Activated T-cell treated with anti-CD3 and anti-CD28 coated beads for 24 hours (primary cell): ENCODE measurements at places on chromosomes 1 and 21.

DNA sequence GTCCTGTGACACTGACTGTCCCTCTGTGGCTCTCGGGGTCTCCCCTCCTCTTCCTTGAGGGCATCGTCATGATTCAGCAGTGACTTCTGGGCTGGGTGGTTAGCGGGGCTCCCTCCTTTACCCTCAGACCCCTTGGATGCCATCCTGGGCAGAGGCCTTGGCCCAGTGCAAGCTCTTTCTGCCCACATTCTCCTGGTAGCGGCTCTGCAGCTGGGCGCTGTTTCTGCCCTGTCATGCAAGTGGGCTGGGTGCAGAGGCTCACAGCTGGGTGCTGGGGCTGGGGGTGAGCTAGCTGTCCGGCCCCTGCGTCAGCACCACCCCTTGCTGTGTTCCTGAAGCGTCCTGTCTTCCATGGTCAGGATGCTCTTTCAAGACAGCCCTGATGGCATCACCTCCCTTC is 158.5 kb downstream of the PCBP3 start:
- DNase-seq: no peak

DNA sequence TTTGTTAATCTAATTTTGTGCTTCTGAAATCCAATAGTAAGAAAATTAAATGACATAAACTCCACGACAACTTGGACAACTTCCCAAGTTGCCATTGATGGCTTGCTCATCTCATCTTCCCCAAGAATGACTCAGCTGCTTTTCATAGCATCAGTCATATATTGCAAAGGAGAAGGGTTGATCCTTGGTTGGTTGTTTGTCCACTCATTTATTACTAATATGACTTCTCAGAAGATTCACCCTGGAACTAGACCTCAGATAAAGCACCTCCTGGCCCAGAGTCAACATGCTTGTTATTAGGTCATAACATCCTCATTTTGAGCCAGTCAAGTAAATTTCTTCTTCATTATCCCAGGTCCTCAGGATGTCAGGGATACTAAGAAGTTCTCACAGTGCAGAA is 2.3 kb upstream of the LCE3D start:
- no peak for DNase-seq

- DNase-seq: peak; percentile 35
These were observed 39.1 kb downstream of the CLIC6 start for GRCh38 chr21:34707876-34708325.

DNA sequence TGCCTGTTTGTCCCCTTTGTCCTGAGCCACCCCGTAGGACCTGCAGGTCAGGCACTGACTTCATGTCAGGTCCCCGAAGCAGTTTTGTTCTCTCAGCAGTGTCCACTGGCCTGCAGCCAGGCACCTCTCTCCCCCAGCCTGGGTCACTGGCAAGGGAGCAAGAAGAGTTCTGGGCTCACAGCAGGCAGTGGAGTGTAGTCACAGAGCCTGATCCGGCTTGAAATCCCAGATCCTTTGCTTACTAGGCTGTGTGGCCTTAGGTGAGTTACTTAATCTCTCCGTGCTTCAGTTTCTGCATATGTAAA is 34.2 kb downstream of the L1TD1 start:
- no peak for DNase-seq

GRCh38 chr1:18875107-18875795 is 15.8 kb upstream of the TAS1R2 start:
- DNase-seq: peak; percentile 59

DNA sequence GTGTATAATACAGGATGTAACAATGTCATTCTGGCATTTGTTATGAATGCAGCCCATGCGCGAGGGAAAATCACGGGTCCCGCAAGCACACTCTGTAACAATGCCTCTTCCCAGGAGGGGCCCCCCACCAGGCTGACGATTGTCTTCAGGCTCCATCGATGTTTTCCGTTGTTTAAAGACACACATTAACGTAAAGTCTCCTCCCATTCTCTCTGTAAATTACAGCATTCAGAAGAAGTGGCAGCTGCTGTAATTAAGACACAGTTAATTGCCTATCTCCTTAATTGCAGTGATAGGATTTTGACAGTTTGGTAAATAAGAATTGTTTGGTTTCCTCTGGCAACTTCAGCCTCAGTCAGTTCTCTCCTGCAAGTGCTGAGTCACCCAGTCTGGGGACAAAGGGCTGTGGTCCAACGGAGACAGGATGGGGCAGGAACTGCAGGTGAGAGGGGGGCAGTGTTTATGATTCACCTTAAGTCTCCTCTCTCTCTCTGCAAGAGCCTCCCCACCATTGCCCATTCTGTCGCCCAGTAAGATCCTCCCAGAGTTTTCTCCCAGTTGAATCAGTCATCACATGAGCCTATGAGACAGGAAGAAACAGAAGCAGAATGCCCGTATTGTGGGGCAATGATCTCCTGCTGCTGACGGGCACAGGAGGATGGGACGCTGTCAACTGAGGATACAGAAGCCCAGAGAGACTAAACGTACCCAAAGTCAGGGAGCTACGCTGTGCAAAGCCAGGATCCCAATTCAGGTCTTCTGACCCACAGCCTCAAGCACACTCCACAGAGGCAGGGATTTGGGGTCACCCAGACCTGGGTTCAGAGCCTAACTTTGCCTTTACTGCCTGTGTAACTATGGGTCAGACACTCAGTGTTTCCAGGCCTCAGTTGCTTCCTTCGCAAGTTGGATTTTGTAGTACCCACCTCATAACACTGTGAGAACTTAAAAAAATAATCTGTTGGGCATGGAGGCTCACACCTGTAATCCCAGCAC is 110.0 kb downstream of the ADSS2 start:
- no peak for DNase-seq

- DNase-seq: no peak
These were observed 37.7 kb downstream of the ODR4 start for GRCh38 chr1:186413319-186413718.

- no peak for DNase-seq
These were observed 102.6 kb downstream of the MRPL37 start for GRCh38 chr1:54302549-54302948.

DNA sequence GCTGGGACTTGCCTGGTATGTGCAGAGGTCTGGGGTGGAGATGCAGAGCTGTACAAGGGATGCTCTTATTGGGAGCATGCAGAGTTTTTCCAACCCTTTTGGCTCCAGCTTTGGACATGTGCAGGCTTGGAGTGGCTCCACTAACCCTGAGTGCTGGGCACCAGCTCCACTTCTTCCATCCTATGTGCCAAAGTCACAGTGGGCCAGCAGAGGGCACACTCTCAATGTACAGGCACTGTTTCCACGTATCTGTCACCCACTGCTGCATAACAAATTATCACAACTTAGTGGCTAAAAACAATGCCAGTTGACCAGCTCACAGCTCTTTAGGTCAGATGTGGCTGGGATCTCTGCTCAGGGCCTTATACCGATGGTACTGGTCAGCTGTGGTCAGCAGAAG is 631.8 kb downstream of the AJAP1 start:
- no peak for DNase-seq

DNA sequence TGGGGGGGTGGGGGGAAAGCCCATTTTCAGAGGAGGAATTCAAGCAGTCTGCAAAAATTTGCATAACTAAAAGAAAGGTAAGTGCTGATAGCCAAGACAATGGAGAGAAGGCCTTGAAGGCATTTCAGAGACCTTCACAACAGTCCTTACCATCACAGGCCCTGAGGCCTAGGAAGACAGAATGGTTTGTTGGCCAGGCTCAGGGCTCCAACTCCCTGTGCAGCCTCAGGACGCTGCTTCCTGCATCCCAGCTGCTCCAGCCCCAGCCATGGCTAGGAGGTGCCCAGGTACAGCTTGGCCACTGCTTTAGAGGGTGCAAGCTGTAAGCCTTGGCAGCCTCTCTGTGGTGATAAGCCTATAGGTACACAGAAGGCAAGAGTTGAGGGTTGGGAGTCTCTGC is 571.6 kb downstream of the MATN1 start:
- DNase-seq: no peak

DNA sequence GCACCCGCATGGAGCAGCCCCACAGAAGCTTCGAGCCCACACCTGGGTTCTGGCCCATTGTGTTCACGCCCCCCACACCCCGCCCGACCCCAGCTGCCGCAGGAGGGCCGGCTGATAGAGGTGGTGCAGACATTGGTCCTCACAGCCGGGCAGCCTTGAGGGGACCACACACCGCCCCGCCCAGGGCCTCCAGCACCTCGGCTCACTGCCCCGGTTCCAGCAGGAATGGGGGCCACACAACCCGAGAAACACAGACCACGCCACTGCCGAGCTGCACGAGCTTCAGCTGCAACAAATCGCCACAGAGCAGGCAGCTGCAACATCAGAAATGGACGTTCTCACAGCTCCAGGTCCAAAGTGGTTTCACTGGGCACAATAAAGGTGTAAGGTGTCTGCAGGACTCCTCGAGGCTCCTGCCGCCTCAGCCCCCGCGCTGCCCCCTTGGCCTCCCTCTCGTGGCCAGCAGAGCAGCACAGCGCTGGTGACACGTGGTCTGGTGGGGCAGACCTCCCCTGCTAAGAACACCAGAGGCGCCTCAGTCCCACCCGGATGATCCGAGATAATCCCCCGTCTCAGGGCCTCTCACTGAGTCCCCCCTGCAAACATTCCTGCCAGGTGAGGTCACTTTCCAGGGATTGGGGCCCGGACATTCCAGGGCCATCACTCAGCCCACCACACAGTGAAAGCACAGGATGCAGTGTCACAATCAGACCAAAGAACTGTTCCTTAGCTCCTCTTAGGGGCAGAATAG is 62.3 kb upstream of the ADARB1 start:
- no peak for DNase-seq

DNA sequence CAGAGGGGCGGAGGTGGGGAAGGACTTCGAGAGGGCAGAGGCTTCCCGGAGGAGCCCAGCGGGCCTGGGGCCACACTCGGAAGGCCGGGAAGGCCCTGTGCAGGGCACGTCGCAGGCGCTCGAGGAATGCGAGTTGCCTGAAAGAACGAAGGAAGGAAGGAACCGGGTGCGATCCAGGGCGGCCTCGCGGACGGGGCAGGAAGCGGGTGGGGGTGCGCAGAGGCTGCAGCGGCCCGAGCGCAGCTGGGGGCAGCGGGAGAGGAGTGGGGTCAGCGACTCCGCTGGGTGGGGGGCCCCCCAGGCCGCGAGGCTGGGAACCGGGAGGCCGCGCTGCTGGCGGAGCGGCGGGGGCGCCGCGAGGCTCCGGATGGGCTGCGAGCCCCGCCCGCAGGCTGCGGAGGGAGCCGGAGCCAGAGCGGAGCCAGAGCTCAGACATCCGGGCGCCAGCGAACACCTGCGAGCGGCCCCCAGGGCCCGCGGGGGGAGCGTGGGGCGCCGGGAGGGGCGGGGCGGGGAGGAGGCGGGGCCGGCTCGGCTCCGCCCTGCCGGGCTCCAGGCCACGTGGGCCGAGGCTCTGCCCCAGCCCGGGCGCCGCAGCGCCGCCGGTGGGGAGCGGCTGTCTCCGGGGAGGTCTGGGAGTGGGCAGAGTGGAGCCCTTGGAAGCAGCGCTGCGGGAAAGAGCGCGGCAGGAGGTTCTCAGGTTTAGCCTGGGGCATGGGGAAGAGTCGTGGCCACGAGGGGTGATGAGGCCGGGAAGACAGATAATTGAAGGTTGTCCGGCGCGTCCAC is 4.6 kb downstream of the ID3 start:
- DNase-seq: peak; percentile 79

DNA sequence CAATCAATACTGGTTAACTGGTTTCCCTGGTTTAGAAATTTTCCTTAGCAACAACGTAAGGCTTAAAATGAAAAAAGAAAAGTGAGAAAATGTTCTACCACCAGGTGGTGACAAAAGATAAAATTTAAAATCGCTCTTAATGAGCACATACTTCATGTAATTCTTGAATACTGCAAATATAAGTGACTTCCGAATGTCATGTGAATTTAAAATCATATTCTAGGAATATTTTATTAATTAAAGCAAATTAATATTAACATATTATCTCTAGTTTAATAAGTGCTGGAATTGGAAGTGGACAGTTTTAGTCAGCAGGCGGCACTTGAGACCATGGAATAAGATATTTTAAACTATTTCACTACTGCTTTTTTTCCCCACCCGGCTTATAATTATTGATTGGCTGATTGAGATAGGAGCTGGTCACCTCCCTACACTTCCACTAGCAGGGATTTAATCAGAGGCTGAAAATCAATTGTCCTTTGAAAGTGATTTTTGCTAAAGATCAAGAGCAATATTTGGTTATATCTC is 5.0 kb upstream of the ADAMTS1 start:
- no peak for DNase-seq

GRCh38 chr1:225953315-225953714 is 12.3 kb upstream of the LEFTY2 start:
- no peak for DNase-seq

- no peak for DNase-seq
These were observed 17.5 kb upstream of the KIF14 start for GRCh38 chr1:200638073-200638472.

GRCh38 chr21:43717967-43718871 is 710 bp upstream of the PDXK start:
- DNase-seq: no peak

- DNase-seq: no peak
These were observed 1108.7 kb downstream of the NCAM2 start for GRCh38 chr21:22106720-22107410.

DNA sequence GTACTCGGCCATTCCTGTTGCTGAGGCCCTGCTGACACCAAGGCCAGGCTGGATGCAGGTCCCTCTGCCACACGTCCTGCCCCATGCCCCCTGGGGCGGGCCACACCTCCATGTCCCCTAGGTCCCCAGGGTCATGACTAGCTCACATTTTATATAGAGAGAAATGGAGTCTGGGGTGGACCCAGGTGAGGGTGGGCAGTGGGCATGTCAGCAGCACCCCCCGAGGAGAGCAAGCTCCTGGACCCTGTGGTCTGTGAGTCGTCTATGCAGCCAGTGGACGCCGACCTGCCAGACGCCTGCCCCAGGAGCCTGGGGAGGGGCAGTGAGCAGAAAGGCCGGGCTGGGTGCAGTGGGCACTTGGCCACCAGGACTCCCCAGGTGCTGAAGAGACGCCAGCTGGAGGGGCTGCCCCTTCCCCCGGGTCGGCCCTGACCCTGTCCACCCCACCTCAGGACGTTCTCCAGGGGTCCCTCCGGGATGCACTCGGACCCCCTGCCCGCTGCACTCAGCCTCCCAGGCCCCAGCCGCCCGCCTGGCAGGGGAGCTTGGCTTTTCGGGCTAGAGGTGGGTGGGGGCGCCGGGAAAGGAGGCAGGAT is 15.9 kb downstream of the SAMD11 start:
- no peak for DNase-seq

- no peak for DNase-seq
These were observed 22.6 kb upstream of the TRABD2B start for GRCh38 chr1:48019714-48020315.

DNA sequence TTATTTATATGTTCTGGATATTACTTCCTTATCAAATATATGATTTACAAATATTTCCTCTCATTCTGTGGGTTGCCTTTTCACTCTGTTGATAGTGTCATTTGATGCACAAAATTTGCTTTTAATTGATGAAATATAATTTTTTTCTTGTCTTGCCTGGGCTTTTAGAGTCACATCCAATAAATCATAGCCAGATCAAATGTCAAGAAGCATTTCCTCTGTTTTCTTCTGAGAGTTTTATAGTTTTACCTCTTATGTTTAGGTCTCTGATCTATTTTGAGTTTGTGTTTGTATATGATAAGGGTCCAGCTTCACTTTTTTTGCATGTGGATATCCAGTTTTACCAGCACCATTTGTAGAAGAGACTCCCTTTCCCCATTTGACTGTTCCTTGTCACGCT is 29.5 kb downstream of the CD46 start:
- DNase-seq: no peak
